ENCODE measurements at places on chromosomes 12 and 14.

- DNase-seq, result no peak
Measured at GRCh38 chr12:39199351-39199750, 243.6 kb downstream of the KIF21A start.

DNA sequence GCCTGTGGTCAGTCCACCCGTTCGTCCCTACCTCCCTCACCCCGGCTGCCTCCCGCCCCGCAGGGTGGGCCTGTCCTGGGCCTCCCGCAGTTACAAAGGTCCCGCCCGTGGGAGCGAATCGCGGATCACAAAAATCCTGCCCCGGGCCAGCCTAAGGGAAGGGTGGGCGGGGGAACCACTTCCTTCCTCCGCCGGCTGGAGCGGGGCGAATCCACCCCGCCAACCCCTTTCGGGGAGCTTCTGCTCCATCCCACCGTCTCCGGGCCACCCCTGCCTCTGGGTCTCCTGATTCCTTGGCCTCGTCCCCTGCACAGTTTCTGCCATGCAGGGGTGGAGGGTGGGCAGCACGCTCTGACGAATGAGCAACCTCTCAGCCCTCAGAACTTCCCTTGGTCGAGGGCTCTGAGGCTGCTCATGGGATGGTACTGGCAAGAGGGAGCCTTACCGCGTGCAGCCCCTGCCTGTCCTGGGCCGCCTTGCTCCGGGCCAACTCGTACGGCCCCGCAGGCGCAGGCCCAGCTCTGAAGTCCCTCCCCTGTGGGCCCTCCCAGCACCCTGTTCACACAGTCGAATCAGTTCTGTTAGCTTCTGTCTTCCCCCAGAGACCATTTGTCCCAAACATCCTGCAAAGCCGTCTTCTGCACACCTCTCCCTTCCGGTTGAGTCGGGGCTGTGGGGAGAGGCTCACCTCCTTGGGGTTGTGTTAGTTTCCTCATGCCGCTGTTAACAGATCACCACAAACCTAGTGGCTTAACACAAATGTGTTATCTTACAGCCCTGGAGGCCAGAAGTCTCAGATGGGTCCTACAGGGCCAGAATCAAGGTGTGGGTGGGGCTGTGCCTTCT, 589 bp upstream of the HVCN1 start:
- DNase-seq, result no peak

DNA sequence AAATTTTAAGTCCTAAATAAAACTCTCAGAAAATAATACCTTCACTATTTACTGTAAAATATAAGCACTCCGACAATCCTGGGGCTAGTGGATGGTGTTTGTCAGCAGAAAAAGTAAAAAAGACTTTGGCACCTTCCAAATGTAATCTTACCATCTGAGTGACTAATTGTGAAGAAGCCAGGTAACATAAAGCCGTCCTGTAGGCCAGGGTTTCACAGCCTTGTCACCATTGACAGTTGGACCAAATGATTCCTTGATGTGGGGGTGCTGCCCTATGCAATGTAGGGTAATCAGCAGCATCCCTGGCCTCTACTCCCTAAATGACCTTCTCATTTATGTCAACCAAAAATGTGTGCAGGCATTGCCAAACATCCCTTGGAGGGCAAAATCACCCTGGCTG, 87.2 kb downstream of the CAPZA3 start:
- DNase-seq, result no peak

DNA sequence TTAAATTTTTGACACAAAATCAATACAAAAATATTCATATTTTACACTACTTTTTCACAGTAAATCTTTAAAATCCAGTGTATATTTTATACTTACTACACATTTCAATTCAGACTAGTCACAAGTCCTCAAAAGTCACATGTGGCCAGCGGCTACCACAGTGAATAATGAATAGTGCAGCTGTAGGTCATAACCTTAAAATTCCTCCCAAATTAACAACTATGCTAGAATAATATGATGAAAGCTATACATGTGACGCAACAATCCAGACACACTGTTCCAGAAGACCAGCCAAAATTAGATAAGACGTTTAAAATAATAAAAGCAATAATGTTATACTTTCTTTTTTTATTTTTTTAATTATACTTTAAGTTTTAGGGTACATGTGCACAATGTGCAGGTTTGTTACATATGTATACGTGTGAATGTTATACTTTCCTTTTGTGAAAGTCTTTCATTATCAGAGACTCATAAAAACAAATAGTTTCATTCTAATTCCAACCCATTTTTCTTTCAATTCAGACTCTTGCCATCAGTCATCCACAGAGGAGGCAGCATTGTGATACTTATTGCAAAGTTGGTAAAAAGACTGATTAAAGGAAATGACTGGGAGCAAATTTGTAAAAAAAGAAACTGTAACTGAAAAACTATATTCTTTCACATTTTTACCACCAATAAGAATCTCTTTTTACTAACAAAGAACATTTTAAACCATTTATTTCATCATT, 67.0 kb downstream of the C2CD5 start:
- DNase-seq, result no peak

DNA sequence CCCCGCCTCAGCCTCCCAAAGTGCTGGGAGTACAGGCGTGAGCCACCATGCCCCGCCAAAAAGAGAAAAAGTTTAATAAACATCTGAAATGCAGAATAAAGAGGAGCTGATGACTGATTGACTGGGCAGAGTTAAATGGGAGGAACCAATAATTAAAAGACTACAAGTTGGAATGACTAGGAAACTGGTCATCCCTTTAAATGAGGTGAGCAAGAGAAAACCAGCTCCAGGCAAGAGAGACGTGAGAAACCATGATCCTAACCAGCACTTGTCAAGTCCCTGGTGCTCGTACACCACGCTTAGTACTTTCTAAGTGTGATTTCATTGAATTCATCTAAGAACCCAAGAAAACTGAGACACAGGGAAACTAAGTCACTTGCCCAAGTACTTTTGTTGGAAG, 47.9 kb downstream of the MAP1LC3B2 start:
- DNase-seq, result no peak

DNA sequence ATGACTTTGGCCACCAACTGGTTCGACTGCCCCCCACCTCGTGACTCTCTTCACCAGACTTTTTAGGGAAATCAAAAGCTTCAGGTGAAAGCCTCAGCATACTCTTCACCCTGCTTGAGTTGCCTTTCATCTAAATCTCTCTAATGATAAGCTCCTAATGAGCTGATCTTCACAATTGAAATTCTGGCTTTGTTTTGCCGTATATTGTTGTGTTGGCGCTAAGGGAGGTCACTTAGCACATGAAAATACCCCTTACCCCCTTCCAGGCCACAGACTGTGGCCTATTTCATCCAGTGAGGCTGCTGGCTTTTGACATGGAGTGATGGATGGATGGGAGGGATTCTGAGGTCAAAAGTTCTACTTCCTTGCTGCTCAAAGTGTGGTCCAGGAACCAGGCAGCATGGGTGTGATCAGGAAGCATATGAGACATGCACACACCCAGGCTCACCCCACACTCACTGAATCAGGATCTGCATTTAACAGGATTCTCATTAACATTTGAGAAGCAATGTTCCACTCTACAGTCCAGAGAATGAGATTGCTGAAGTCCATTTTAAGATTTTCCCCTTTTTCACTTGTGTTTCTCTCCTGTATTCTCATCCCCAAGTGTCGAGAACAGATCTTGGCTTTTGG, 131.4 kb downstream of the DACT1 start:
- no peak for DNase-seq

DNA sequence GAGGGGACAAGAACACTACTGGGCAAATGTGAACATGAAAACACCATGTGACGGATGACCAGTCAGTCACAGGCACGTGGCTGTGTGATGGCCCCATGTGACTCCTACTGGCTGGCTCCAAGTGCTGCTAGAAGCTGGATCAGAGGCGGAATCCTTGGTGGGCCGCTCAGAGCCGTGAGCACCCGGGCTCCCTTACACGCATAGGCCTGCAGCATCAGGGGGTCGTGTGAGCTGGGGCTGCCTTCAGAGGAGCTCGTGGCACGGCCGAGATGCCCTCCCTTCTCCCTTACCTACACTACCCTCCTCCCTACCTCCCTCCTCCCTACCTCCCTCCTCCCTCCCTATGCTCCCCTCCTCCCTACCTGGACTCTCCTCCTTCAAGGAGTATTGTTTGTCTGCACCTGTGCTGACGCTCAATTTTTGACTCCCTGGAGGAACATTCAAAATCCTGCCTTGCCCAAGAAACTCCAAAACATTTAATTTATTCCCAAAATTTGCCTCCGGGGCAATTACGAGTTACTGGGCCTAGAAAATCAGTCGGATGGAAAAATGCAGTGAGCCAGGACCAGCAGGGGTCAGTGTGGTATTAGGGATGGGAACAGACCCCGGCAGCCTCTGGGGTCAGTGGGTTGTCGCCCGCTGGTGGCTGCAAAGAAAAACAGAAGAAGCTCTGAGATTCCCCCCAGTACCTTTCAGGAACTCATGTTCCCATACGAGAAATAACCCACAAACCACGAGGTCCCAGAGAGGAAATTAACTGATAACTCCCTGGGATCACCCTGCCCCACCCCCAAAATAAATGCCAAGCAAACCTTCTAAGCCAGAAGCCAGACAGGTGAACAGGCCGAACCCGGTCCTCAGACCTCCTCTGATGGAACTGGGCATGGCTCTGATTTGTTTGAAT, 61.3 kb downstream of the C14orf132 start:
- peak; percentile 28 for DNase-seq

DNA sequence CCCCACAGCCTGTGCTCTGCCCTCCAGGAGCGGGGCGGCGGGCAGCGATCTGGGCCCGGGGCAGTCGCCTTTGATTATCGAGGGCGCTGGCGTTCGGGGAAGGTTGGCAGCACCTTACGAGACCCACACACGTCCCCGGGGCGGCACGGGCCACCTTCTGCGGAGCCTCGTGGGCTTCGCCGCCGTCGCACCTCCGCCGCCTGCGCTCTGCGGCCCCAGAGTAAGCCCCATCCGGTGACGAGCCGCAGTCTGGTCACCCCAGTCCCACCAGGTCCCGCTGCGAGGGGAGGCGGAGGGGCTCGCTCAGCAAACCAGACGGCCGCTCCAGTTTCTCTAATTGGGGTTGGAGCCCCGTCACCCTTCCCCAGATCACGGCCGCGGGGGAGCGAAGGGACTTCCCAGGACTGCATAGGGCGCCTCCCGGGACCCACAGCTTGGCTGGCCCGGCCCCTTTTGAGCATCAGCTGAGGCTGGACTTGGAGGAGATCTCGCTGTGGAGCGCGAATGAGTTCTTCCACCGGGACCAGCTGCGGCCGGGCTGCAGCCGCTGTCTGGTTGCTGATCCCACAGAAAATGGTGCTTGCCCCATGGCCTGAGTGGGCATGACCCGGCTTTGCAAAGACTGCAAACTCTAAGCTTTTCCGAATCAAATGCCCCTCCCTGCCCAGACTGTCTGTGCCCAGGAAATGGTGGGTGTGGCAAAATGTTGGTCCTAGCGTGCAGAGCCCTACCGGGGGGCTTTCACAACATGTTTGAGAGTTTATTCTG, 560 bp downstream of the LGALS3 start:
- DNase-seq, result no peak

GRCh38 chr12:128365032-128365431, 98.1 kb downstream of the TMEM132C start:
- no peak for DNase-seq

- DNase-seq, result no peak
Measured at GRCh38 chr14:59274991-59275391, 86.5 kb downstream of the DAAM1 start.

- DNase-seq, result no peak
Measured at GRCh38 chr14:92464716-92465115, 48.9 kb upstream of the RIN3 start.

GRCh38 chr14:73472185-73473114, 14.1 kb upstream of the NUMB start:
- no peak for DNase-seq

DNA sequence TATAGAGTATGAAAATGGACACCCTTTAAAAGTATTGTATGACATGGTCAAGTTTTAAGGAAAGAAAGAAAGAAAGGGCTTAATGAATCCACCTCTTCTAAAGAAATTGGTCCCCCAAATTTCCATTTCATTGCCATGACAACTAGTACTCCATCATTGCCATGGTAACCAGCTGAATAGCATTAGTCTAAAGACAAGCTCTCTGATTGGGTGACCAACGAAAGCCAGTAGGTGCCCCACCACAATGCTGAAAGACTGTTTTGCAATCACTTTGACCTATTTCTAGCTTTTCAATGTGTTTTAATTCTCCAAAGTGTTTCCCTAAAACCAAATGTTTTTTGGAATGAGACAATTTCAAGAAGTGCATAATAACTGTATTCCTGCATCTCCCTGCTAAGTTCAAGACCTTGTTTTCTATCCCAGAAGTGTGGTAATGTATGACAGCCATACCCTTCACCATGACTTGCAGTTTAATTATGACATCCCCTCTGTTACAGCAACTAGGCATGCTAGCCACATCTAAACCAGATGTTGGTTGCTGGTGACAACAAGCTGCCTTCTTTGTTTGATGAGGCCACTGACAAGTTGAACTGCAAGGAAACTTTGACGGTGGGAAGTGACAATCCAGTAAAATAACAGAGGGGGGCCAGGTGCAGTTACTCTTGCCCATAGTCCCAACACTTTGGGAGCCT, 46.7 kb downstream of the KICS2 start:
- no peak for DNase-seq

DNA sequence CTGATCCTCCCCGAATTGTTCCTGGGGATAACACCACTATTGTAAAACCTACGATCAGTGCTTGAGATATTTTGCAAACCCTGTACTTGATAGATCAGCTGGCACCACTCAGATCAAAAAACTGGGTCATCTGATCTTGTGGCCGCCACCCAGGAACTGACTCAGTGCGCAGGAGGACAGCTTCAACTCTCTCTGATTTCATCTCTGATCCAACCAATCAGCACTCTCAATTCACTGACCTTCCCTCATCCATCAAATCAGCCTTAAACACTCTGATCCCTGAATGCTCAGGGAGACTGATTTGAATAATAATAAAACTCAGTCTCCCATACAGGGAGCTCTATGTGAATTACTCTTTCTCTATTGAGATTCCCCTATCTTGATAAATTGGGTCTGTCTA, 4.2 kb upstream of the XPOT start:
- DNase-seq, result no peak

GRCh38 chr14:103122947-103123633, at the start of gene TNFAIP2:
Gene TNFAIP2 (plus strand): TSS chr14:103123461. CDS start chr14:103126458, 2,997 bp downstream.
- DNase-seq, result no peak

DNA sequence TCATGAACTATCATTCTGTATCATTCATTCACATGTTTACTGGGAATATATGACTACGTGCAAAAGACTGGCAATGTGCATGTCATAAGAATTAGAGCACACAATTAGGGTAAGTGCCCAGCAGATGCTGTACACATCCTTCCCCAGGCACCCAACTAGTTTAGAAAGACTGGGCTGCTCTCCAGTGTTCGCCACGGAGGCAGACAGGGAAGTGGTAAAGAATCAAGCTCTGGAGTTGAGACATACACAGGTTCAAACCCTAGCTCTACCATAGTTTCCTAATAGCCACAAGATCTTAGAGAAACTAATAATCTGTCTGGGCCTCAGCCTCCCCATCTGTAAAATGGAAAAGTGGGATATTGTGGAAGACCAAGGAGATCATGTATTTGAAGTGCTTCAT, 6.8 kb downstream of the TMCC3 start:
- DNase-seq, result no peak

DNA sequence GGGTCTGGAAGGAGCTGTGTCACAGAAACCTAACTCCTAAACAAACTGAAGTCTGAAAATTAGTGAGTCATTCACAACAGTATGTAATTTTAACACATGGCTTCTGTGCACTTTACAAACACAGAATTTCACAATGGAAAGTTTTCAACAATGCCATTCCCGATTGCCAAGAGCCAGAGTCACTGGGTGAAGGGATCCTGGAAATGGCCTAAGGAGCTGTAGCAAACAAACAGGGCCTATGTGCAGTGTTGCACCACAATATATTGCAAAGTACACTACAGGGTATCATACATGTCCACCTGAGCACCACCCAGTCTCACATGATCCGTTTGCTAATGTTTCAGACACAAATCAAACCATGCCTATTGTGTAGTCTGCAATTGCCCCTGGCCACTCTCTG, 184.7 kb upstream of the OTX2 start:
- DNase-seq, result no peak
